Activated CD8-positive, alpha-beta T cell treated with anti-CD3 and anti-CD28 coated beads for 36 hours (primary cell): ENCODE measurements at places on chromosomes 2 and 18.

DNA sequence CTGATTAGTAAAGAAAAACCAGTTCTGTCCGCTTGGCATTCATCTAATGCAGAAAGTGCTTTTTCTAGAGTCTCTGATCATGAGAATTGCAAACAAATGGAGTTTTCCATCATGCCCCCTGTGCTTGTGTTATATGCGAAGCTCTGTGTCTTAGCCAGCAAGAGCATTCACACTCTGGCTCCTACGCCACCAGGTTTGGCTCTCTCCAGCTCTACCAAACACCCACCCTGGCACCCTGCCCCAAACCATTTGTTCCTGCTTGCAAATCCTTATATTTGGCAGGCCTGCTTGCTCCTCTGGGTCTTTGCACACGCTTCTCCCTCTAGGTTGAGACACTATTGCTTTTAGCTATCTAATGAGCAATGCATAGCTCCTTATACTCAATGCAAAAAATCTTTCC is 204.1 kb upstream of the CYRIA start:
- no peak for DNase-seq
- no peak overlapping the region for H3K27ac ChIP-seq
- H3K4me3 ChIP-seq, result no peak overlapping the region

- peaks cover 6% of the 10 kb centered on the region for H3K27me3 ChIP-seq
- no peak for DNase-seq
- H3K27ac ChIP-seq, result no peak overlapping the region
- H3K4me3 ChIP-seq, result no peak overlapping the region
- H3K36me3 ChIP-seq, result no peaks in the 10 kb centered on the region
Measured at GRCh38 chr2:170323743-170324142, 145.8 kb downstream of the MYO3B start.

GRCh38 chr18:67705748-67706147 is 189.2 kb upstream of the DSEL start:
- no peak for DNase-seq
- H3K36me3 ChIP-seq, result no peaks in the 10 kb centered on the region
- no peaks in the 10 kb centered on the region for H3K4me1 ChIP-seq
- H3K27ac ChIP-seq, result no peak overlapping the region
- H3K27me3 ChIP-seq, result no peaks in the 10 kb centered on the region

- DNase-seq, result no peak
- H3K36me3 ChIP-seq, result no peaks in the 10 kb centered on the region
Measured at GRCh38 chr2:213429516-213429915, 145.3 kb downstream of the SPAG16 start.
